ENCODE measurements at places on chromosomes 6 and 20. TPM values are rescaled to one million over a fixed set of nuclear protein-coding genes. Genes with fewer than 3 reads are reported as not detected.

Gene SLC44A4
- total RNA-seq: not detected

Gene ARMC12
- total RNA-seq: 0.26 TPM

Gene STX7
- 79.2 TPM for total RNA-seq

Gene LAMA4
- 518 TPM for total RNA-seq

Gene RBBP9
- 16.2 TPM for total RNA-seq

Gene GNMT
- 0.13 TPM for total RNA-seq

Gene PI16
- total RNA-seq: 1.8 TPM

Measured in smooth muscle cell of the pulmonary artery (primary cell).